GM12864 (cell line): ENCODE measurements at places on chromosomes 11 and 22.

- no peak for DNase-seq
Measured at GRCh38 chr11:71477641-71478527, 24.9 kb downstream of the NADSYN1 start.

- DNase-seq: no peak
Measured at GRCh38 chr11:88164320-88164719, 10.9 kb downstream of the RAB38 start.

DNA sequence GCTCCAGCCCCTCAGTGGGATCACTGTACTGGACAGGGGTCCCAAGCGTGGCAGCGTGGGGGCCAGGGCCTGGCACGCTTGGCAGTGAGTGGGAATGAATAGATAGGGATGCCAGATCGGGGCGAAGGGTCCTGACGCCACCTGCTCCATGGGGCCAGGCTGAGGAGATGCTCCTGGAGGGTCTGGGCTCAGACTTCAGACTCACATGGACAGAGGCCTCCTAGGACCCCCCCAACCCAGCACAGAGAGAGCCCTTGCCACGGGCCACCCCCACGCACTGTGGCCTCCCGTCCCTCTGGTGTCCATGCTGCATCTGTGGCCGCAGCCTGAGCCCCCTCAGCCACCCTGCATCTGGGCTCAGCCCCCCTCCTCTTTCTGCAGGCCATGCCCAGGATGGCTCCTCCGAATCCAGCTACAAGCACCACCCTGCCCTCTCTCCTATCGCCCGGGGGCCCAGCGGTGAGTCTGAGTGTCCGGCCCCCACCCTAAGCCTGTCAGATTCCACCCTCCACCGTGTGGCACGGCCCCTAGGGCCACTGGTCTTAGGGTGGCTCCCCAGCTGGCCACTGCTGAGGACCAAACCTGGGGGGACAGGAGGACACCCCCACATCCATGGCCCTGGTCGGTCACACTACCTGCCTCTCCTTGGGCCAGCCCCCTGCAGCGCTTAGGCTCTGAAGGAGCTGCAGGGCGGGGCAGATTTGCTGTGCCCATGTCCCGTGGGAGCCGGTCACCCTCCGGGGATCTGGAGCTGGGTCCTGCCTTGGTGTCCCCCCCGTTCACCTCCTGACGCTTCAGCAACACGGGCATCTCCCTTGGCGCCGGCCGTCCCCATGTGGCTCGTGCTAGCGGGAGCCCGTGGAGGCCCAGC lies 2.7 kb downstream of the MUC5AC start:
- DNase-seq: no peak

DNA sequence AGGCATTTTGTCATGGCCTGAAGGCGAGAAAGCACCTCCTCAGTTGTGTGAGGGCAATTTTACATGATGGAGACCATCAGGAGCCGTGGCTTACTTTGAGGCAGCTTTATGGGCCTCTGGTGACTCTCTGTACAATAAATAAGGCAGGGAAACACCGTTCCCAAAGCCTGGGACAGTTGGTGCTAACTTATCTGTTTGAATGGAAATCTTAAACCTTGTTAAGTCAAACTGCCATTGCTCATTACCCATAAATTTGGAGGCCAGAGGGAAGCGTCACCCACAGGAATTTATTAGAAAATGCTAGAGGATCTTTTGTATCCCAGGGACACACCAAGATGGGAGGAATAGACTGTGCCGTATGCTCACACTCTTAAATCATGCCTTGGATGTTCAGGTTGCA lies 1156.9 kb downstream of the BRD1 start:
- no peak for DNase-seq

DNA sequence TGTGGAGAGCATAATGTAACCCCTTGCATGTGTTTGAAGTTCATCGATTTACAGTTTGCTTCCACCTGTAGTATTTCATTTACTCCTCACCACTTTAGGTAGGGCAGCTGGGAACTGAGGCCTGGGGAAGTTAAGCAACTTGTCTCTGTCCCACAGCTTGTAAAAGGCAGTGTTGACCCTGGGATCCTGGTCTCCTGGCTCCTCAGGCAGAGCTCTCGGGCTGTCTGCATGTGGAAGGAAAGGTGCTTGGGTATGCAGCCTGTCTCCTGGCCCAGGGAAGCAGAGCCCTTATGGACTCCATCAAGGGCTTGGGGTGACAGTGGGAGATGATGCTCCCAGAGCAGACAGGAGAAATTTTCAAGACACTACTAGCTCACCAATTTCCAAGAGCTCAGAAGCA lies 49.9 kb downstream of the TRIM29 start:
- DNase-seq: no peak

- DNase-seq: no peak
Measured at GRCh38 chr11:71119656-71120269, 132.6 kb downstream of the SHANK2 start.

- DNase-seq: no peak
Measured at GRCh38 chr11:117634756-117635603, 162.0 kb downstream of the DSCAML1 start.

DNA sequence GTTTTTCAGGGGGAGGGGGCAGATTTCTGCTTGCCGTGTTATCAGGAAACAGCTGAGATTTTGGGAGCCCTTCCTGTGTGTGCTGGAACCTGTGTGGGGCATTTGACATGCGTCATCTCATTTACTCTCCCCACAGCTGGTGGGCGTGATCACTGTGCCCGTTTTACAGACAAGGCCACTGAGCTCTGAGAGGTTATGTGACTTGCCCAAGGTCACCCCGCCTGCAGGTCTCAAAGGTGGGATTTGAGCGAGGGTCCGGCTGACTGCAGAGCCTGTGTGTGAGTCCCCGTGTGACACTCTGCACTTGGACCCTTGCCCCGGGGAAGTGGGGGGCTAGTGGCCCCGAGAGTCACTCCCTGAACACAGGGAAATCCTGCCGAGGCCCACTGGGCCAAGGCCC lies 48.5 kb upstream of the GCAT start:
- DNase-seq: no peak

GRCh38 chr22:21945453-21946261 lies 7.0 kb downstream of the PPM1F start:
- DNase-seq: no peak

DNA sequence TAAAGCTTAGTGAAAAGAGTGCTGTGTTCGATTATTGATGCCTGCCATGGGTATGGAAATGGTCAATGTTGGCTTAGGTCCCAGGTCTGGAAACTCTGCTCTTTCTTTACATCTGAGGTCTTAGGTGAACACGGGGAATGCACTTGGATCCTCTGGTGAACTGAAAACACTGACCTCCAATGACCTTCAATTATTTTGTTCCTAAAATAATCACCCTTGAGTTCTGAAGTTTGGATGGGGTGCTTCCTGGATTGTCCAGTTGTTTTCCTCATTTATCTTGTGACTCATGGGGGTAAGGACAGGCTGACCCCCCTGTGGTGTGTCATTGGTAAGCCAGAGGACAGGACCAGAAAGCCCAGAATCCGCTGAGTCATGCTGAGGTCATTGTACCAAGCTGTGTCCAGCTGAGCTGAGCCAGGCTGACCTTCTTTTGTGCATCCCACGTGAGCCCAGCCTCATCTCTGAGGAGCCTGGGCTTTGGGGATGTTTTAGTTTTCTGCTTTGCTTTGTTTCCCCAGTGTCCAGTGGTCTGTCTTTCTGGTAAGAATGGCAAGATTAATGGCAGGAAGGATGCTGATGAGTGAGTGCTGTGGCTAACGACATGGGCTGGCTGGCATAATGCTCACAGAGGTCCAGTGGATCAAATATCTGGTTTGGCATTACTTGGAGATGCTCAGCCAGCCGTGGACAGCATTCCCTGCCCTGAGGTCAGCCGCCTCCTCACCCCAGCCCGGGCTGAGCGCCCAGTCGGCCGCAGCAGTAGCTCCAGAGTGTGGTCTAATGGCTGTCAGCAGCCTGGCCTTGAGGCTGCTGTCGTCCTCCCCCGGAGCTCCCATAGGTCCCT lies 35.6 kb downstream of the AMPD3 start:
- no peak for DNase-seq

GRCh38 chr11:45269678-45270077 lies 16.5 kb downstream of the SYT13 start:
- no peak for DNase-seq

GRCh38 chr22:42116848-42117424 lies 13.7 kb downstream of the CYP2D6 start:
- no peak for DNase-seq

- DNase-seq: no peak
Measured at GRCh38 chr11:35717043-35717442, 54.5 kb downstream of the TRIM44 start.

DNA sequence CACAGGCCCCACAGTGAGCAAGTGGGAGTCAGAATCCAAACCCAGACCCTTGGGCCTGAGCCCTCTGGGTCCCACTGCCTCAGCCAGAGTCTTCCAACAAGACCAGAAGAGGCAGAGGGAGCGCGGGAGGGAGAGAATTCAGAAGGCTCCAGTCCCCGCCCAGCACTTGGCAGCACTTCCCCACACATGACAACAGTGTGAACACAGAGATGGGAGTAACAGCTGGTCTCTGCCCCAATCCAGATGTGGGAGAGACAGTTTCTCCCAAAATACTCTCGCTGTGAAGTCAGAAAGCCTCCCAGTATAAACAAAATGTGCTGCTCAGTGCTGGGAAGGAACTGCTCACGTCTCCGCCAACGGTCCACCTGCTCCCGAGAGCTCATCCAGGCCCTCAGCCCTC lies 219.9 kb downstream of the MN1 start:
- no peak for DNase-seq

GRCh38 chr11:69832561-69833413 lies 13.6 kb upstream of the FGF3 start:
- DNase-seq: no peak

- no peak for DNase-seq
Measured at GRCh38 chr22:23773483-23774113, 949 bp downstream of the MMP11 start.

DNA sequence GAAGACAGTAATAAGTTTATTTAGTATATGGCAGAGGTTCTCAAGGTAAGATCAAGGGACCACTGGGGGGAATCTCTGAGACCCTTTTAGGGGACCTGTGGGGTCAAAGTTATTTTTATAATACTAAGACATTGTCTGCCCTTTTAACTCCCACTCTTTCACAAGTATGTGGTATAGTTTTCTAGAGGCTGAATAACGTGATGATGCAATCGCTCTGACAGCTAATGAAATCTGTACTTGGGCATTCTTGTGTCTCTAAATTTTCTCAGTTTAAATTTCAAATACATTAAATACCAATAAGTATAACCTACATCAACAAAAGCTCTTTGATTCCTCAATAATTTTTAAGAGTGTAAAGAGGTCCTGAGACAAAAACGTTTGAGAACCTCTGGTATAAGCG lies 147.9 kb downstream of the ATG16L2 start:
- no peak for DNase-seq

DNA sequence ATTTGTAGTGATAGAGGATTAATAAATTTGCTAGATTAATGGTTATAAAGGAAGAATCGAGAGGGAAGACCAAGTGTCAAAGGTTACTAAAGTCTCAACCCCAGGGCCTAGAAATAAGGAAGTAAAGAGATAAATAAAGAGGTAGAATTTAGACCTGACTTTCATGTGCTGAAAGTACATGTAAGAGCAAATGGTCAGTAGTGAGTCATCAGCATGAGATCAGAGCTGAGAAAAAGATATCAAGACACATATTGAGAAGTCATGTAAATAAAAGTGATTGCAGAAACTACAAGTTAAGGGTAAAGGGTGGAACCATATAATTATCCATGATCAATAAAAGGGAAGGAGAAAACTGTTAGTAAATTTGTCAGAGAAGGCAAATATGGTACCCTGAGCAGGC lies 1.4 kb upstream of the OR8B8 start:
- DNase-seq: no peak

GRCh38 chr11:107605061-107606006 lies 14.4 kb downstream of the ELMOD1 start:
- no peak for DNase-seq

DNA sequence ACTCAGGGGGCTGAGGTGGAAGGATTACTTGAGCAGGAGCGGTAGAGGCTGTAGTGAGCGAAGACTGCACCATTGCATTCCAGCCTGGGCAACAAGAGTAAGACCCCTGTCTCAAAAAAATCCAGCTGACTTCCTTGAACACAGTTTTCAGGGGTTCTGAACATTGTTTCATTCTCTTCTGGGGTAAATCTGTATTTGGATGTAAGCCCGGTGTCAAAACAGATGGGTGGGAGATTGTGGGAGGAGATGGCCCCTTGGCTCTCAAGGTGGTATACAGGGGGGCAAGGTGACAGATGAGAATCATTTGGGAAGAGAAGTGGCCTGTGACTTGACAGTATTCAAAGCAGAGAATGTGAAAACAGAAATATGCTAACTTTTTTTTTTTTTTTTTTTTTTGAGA lies 4.8 kb downstream of the ESAM start:
- DNase-seq: no peak

- no peak for DNase-seq
Measured at GRCh38 chr11:67105964-67106363, 13.1 kb upstream of the KDM2A start.

DNA sequence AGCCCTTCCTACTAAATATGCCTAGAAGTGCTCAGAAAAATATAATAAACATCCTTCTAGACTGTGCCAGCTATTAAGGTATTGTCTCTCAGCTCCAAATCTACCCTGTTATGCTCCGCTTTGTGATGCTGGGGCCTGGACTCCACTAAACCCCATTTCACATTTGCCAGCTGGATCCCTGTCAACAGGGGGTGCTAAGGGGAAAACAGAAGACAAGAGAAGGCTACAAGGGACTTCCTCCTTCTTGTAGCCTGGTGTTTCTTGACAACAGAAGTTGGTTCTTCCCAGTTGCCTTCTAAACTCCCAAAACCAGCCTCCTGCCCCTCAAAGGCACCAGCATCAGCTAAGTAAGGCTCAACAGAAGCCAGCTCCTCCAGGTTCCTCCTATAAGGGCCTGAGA lies 5.2 kb downstream of the NUMA1 start:
- DNase-seq: no peak

GRCh38 chr22:34038801-34039555 lies 118.7 kb upstream of the LARGE1 start:
- DNase-seq: no peak

- DNase-seq: no peak
Measured at GRCh38 chr11:128686745-128687177, 7.1 kb upstream of the FLI1 start.

DNA sequence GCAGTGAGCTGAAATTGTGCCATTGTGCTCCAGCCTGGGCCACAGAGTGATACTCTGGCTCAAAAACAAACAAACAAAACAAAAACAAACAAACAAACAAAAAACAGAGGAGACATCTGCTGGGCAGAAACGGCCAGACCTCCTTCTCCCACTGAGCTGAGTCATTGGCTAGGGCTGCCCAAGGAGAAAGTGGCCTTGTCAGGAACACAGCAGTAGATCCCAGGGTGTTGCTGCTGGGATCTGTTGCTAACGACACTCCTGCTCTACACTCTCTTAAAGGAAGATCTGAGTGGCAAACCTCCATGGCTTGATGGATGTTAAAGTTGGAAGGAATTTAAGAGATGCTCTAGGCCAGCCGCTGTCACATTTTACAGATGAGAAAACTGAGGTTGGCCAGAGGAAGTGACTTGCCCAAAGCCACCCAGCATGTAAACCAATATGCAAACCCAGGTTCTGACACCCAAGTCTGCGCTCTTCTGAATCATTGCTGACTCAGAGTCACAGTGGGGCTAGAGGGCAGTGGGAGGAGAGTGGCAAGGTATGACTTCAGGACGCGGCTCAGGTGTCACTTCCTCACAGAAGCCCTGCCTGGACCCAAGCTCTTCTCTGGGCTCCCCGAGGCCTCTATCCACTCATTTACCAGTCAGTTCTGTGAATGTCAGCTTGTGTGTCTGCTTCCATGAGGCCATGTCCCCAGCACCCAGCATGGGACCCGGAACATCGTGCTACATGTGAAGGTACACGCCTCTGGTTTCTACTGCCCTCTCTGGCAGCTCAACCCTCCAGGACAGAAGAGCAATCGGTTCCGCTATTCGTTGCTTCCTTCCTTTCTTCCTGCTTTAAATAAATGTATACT lies 11.3 kb upstream of the GDPD5 start:
- peak; percentile 83 for DNase-seq
